ENCODE measurements at places on chromosomes 12 and 14. TPM values are rescaled to one million over a fixed set of nuclear protein-coding genes. Genes with fewer than 3 reads are reported as not detected.

DNA sequence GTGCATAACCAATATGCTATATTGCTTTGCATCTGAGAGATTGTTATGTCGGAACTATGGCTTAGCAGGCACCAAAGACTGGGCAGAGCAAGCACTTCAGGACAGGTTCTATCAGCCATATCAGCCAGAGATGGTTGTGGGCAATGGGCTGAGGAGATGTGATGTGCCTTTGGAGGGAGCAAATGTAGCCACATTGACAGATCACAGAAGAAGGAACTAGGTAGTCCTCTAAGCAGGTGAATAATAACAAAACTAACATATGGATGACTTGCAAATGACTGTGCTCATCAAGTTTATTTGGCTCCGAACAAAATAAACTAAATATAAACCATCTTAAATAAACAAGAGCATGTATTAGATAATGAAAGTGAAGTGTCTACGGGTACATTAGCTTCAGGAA is 291.7 kb downstream of the RMST start:
- DNase-seq: no peak

- DNase-seq: no peak
Observed at GRCh38 chr14:56487761-56488160, 91.8 kb upstream of the TMEM260 start.

- no peak for DNase-seq
Observed at GRCh38 chr14:30143627-30144026, 216.0 kb upstream of the PRKD1 start.

- DNase-seq: no peak
Observed at GRCh38 chr12:108260039-108260438, 79.1 kb downstream of the CMKLR1 start.

The EFS gene
- 0.93 TPM for total RNA-seq

The MANSC4 gene
- not detected for total RNA-seq

GRCh38 chr12:43795716-43796280 is 10.3 kb downstream of the TWF1 start:
- DNase-seq: no peak

- no peak for DNase-seq
Observed at GRCh38 chr12:42325326-42325652, 605 bp downstream of the ZCRB1 start.
